CD4-positive, alpha-beta T cell treated with Interleukin-15 for 4 hours (primary cell): ENCODE measurements at places on chromosomes 11 and 22.
A peak's percentile ranks its signal among the peaks of the same experiment; 100 is the strongest.

DNA sequence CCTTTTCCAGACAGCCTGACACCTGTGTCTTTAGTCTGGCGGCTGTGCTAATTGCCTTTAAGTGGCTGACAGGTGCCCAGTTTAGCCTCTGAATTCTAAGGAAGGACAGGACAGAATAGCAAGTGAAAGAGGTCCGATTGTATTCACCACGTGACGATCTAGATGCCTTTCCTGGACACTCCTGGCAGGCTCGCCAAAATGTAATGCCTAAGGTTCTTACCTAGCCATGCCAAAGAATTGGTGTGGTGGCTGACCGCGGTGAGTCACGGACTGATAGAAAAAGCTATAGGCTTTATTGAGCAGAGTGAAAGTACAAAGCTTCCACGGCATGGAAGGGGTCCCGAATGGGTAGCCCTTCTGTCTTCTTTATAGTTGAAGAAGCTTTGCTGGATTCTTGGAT, 26.7 kb downstream of the ANKRD42 start:
- DNase-seq, result no peak

DNA sequence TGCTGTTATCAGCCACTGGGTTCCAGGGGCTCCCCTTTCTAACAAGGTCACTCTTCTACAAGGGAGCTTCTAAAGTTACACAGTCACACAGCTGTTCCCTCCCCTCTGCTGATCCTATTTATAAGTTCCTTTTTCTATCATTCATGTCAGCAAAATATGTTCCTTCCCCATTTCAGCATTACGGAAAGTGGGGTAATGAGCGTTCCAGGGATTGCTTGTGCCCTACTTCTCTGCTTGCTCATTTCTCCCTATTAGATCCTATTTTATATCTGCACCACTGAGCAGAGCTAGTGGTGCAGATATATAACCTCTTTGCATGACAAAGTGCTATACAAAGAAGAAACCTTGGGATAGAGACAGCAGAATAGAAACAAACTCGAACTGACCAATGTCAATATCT, 22.7 kb upstream of the PLEKHB1 start:
- no peak for DNase-seq

DNA sequence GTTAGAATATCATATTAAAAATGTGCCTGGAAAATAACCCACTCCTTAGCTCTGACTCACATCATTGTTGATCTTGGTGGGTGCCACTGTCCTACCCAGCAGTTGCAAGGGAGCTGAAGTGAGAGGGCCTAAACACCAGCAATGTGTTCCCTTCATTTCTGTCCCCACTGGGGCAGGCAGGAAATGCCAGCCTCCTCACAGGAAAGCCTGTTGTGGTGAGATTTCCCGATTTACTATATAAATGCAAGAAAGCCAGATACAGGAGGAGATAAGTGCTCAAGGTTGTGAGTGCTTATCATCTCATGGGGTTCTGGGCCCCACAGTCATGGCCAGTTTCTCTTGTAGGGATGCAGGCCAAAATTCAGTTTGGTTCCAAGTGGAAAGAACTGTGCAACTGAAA, 15.8 kb upstream of the FLI1 start:
- no peak for DNase-seq

- no peak for DNase-seq
These were observed 54.6 kb downstream of the LRRC32 start for GRCh38 chr11:76615950-76616349.

DNA sequence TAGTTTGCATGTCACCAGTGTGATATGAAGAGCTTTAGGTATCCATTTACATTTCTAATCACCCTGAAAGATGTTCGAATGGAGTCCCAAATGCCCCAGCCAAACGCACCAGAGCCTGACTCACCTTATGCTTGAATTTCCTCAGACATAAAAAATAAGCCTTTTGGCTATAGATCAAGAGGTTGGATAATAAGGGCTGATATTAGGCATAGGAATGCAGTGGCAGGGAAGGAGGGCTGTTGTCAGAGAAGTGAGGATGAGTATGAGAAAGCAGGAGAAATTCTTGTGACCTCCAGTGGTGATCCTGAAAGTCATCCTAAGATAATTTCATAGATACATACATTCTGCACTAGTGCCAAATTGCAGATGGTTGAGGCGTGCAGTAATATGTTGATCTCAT, 264.6 kb downstream of the NELL1 start:
- no peak for DNase-seq

DNA sequence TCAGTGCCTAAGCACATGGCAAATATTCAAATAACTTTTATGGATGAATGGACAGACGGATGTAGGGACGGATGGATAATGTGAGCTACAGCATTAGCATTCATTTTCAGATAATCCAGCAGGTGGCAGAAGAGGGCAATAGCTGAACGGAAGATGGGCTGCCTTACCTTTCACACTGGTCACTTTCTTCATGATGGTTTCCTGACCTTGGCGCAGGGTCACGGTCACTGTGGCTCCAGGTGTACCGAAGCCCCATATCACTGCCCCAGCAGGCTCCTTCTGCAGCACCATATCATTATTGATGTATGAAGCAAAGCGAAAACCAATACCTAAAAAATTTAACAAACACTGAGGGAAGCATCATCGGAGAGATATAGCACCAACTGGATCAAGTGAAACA, 4.3 kb downstream of the SIAE start:
- peak; percentile 68 for DNase-seq

GRCh38 chr22:50011447-50012210, 936 bp downstream of the IL17REL start:
- DNase-seq, result no peak

DNA sequence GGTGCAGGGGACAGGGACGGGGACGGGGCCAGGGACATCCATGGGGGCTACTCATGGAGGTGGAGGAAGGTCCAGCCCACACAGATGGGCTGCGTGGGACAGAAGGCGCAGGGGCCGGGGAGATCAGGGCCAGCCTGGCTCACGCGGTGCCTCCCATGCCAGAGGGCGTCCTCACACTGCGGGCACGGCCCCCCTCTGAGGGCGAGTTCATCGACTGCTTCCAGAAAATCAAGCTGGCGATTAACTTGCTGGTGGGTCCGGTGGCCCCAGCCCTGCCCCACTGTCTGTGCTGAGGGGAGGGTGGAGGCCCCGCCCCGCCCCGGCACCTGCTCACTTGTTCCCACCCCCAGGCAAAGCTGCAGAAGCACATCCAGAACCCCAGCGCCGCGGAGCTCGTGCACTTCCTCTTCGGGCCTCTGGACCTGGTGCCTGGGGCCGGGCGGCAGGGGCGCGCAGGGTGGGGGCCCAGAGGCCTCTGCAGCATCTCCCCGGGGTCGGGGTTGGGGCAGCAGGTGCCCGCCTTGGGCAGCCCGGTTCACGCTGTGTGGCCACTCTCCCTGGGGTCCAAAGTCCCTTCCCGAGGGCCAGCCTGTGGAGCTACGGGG, 15.8 kb downstream of the EPS8L2 start:
- peak; percentile 48 for DNase-seq

DNA sequence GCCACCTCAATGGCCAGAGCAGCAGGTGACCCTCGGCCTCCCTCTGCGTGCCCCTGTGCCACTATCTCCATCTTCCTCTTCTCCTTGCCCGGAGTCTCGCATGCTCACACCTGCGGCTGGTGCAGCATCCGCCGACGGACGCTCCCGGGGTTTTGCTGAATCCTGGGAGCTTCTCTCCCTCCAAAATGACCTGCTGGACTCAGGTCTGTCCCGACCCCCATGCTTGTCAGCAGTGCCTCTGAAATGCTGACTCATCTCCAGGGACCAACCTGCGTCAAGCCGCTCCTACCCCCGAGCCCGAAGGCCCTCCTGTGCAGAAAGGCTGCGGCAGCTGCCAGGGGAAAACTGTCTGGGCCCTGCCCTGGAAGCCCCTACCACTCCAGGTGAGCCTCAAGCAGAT, 58.4 kb downstream of the CELSR1 start:
- no peak for DNase-seq

DNA sequence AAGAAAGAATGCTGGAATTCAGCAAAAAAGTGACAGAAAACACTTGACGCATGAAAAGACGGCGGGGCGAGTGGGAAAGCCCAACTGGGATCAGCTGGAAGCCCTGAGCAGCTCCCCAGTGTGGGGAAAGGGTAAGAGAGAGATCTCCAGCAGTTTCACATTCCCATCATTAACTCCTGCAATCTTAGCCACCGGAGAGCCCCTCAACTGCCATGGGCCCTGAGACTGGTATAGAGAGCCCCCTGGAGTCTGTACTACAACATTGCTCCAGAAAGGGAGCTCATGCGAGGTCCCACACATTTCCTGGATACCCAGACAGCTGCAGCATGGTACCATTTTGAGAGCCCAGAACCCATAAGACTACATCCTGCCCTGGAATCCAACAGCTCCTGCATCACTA, 31.1 kb downstream of the MRGPRX4 start:
- no peak for DNase-seq

- peak; percentile 79 for DNase-seq
These were observed 5.7 kb downstream of the CDCA5 start for GRCh38 chr11:65078151-65078550.

GRCh38 chr11:1947592-1948237, 583 bp downstream of the MRPL23 start:
- no peak for DNase-seq

DNA sequence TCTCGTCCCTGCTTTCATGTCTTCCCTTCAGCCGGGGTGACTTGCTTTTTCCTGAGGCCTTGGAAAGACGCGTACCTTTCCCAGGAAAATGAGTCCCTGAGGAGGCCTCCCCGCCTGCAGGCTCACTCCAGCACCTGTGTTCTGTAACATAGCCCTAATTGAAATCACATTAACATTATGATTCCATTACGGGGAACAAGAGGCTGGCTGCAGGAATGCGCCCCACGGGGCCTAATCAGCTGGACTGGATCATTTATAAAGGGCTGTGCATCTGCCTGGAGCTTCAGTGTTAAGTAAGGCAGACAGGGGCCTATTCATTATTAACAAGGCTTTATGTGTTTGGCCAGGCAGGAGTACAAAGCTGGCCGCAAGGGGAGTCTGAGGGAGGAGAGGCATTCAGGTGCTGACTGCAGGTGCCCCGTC, 41.9 kb upstream of the TSPAN18 start:
- DNase-seq, result no peak

- no peak for DNase-seq
These were observed 104.7 kb upstream of the PITPNB start for GRCh38 chr22:28023774-28024173.

- no peak for DNase-seq
These were observed 13.7 kb downstream of the ZBTB16 start for GRCh38 chr11:114073007-114073827.

- no peak for DNase-seq
These were observed 78.3 kb downstream of the EMSY start for GRCh38 chr11:76523147-76523546.

- DNase-seq, result no peak
These were observed 2.1 kb upstream of the SHANK3 start for GRCh38 chr22:50670513-50670912.

GRCh38 chr11:78425399-78426070, 7.9 kb upstream of the GAB2 start:
- DNase-seq, result no peak

GRCh38 chr22:35212009-35212408, 45.3 kb upstream of the HMGXB4 start:
- DNase-seq, result no peak

- no peak for DNase-seq
These were observed 204.5 kb downstream of the LRRC4C start for GRCh38 chr11:41254966-41255365.

DNA sequence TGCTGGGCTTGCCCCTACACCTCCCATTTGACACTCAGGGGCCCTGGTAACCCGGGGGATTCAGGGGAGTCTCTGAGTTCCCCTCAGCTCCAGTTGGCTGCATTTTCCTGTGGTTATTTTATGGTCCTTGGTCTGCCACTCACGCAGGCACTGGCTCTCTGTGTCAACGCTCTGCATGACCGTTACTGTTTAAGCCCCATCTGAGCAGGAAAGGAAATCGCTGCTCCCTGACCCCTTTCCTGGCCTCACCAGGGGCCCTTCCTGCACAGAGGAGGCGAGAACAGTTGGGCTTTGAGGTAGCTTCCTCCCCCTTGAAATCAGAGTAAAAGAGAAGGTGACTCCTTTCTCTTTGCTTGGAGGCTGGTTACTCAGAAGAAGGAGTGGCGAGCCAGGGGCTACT, 2.4 kb downstream of the C1QTNF4 start:
- no peak for DNase-seq

DNA sequence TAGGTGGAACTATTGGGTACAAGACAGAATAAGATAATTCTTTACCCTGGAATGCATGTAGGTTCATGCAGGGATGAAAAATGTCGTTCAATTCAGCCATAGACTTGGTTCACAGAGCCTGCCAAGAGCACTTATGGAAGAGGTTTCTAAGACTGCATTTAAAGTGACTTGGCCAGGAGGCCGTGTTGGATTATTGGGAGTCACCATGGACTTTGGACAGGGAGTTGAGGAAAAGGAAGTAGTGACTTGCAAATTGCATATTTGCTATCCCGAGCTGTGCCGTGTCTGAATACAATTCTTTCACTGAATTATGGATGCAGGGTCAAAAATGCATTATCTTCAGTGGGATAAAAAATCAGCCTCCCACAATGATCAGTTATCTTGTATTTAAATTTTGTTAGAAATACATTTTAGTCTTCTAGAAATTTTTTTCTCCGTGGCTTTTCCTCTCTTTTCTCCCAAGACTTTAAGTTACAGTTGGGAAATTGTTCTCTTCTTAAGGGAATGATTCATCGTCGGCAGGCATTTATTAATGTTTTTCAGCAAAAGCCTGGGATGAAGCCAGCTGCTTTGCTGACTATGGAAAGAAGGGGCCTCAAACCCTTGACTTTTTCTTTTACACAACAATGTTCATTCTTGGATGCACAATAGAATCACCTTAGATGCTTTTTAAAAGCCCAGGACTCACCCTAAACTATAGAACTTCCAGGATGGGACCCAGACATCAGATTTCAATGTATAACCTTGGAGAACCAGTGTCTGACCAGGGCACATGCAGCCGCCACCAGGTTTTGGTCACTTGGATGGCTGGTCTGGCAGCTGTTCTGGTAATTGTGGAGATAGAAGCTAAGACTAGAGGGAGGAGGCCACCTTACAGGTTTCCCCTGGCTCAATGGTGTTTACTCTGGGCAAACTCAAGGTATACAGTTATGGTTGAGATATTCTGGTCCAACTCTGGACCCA, 70.8 kb downstream of the FAT3 start:
- no peak for DNase-seq

- no peak for DNase-seq
These were observed 4.3 kb upstream of the ZBED4 start for GRCh38 chr22:49849161-49850020.

DNA sequence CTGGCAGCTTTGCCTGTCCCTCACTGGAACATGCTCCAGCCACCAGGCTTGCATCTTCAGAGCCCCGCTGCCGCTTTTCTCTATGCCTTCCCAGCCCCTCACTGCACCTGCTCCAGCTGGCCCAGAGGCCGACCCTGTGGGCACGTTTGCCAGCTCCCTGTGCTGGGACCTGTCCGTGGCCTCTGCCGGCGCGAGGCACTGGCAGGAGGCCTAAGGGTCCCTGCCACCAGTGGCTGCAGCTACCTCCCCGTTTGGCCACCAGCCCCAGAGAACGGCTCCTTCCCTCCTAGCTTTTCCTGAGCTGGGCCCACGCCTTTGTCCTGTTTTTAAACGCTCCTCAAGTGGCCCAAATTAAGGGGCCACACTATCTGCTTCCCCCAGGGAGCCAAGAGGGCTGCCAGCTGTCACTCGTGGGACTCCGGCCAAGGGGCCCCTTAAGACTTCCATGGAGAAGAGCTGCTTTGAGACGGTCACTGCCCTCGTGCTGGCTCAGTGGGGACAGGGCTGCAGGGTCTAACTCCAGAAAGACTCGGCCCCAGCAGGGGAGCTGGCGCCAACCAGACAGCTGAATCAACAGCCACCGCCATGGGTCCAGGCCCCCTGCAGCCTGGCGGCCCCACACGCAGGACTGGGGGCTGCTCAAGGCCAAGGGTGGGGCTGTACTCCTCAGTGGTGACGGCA, 24.6 kb upstream of the WNT7B start:
- DNase-seq, result no peak

GRCh38 chr11:72223615-72224563, 678 bp upstream of the INPPL1 start:
- DNase-seq, result peak; percentile 43
